Stimulated activated CD8-positive, alpha-beta memory T cell treated with anti-CD3 and anti-CD28 coated beads, Interleukin-7, amount 100 ng/mL, for 4 hours (primary cell): ENCODE measurements at places on chromosomes 4 and X.

- DNase-seq, result no peak
Measured at GRCh38 chr4:136017556-136017955, 1514.7 kb downstream of the PCDH18 start.

DNA sequence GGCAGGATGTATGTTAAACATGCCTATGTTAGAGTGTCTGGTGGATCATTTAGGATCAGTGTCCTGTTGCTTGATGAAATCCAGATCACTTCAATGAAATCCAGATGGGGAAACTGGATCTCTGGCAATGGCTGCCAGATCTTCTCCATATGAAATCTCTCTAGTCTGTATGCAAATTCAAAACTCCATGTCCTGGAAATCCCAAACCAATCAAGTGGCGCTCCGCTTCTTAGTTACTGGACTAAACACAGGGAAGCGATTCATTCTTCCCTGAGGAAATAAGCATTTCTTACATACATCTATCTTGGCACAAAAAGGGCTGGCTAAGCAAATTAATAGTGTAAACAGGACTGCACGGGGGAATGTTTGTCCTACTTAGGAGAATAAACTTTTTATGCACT is 94.9 kb downstream of the HDAC8 start:
- no peak for DNase-seq

DNA sequence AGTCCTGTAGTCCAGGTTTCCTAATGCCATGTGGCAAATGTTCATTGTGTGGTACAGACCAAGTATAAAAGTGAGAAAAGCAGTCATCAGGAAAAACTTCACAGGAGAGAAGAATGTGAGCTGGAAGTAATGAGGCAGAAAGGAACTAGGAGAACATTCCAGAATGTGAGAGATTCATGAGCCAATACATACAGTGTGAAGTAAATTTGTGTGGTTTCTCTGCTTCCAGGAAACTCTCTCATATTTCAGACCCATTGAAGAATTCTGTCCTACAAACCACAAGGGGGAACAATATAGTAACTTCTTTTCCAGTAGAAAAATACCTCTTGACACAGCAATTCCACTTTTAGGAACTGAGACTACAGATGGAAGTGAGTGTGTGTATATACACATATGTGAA is 136.5 kb downstream of the RNF150 start:
- DNase-seq, result no peak

GRCh38 chr4:40340030-40340429 is 4.9 kb downstream of the CHRNA9 start:
- no peak for DNase-seq
